ENCODE measurements at places on chromosomes 12 and 14.

- no peak for DNase-seq
Measured at GRCh38 chr14:83173687-83174086, 1640.0 kb upstream of the SEL1L start.

- DNase-seq: no peak
Measured at GRCh38 chr14:25837551-25837965, 760.3 kb downstream of the NOVA1 start.

- DNase-seq: no peak
Measured at GRCh38 chr14:97414718-97415098, 617.5 kb downstream of the VRK1 start.

DNA sequence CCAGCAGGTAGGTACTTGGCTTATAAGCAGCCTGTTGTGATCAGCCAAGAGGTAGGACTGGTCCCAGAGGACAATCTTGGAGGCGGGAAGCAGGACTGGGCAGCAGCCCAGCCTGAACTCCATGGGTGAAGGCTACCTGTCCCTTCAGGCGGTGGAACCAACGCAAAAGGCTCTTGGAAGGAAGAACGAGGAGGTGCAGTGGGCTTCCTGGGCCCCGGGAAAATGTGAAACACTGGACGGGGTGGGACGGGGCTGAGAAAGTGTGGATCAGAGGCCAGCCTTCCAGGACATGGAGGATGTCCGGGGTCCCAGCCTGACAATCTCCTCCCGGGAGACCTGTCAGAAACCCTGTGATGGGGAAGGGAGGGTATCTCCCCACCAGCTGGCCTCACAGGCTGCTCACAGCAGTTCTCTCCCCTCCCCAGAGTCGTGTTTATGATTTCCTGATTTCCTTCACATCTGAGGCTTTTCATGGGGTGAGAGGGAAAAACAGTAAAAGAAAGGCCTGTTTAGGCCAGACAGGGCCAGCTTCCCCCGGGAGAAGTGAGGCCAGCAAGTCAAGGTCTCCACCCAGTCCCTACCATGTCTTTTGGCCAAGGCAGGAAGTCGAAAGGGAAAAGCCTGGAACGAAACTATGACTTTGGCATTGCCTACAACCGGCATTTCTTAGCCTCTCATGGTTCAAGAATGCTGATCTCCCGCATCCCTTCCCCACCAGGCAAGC, 11.3 kb downstream of the CMKLR1 start:
- DNase-seq: no peak

- no peak for DNase-seq
Measured at GRCh38 chr12:12147111-12147510, 76.4 kb downstream of the BCL2L14 start.

DNA sequence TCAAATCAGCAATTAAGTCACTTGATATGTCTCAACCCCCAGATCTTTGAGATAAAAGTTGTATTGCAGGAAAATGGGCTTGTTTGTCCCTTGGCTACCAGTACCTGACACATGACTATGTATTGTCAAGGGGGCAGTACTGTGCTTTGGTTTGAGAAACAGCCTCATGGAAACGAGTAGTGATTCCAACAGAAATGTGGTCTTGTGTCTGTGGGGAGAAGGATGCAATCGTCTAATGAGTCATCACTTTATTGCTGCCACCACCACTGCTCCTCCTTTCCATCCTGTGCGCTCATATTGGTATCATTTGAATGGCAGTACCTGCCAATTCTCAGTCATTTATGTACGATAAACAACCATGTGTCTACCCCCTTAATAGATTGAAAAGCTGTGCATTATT, 72.8 kb upstream of the ARHGAP5 start:
- no peak for DNase-seq

DNA sequence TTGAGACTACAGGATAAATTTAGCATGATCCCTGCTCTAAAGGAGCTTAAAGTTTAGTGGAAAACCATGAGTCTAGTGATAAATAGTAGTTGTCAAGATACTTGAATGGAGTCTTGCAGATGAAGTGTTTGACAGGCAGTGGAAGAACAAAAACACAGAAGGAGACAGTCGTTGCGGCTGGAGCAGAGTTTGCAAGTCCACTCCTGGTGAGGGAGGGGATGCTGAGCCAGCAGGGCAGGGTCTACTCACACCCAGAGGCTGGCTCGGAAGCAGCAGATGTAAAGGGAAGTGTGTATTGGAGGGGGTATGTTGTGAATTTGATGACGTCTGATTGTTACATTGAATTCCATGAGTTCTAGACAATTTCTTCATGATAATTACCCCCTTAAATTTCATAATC, 61.3 kb downstream of the TRAF3 start:
- DNase-seq: no peak

DNA sequence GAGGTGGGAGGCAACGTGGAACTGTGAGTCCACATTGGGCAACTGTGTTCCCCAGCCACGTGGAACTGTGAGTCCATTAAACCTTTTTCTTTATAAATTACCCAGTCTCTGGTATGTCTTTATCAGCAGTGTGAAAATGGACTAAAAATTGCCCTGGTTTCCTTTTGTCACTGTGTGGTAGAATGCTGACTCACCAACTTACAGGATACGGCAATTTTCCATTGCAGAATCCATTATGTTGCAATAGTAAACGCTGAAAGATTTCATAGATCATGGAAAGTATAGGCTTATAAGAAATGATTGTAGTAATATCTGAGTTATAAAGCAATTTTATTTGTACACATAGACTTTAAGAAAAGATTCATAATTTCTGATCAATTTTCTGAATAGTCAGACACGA, 93.0 kb downstream of the GTF2A1 start:
- DNase-seq: no peak

GRCh38 chr14:89504602-89505313, 87.7 kb upstream of the FOXN3 start:
- no peak for DNase-seq

- peak; percentile 59 for DNase-seq
Measured at GRCh38 chr14:34650786-34651584, 21.0 kb upstream of the SNX6 start.

- DNase-seq: peak; percentile 45
Measured at GRCh38 chr12:116759783-116760621, 21.9 kb downstream of the RNFT2 start.

DNA sequence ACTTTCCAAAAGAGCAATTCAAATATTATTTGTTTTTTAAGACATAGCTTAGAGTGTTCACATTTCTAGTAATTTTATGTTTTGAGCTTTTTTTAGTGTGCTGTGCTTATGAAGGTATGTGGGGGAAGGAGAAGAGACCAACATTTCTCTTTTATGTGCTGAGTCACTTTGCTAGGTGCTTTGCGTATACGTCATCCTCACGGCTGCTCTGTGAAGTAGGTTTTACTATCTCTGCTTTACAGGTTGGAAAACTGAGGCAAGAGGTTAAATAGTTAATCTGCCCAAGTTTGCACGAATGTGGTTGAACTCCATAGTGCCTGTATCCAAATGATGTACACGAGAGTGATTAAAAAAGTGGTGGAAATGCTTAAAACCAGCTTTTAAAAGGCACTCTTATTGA, 75.9 kb downstream of the AEBP2 start:
- DNase-seq: peak; percentile 29

DNA sequence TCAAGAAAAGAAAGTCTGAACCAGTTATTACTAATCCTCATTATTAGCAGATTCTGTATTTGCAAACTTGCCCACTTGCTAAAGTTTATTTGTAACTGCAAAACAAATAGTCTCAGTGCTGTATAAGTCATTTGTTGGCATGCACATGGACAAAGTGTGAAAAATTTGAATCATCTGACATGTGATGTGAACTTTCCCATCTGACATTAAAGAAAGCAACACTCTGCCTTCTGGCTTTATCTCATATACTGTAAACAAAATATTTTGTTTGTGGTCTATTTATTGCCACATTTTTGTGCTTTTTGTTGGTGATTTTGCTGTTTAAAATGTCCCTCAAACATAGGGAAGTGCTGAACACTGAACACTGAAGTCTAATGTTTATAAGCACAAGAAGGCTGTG, 513.8 kb downstream of the RPL10L start:
- no peak for DNase-seq

GRCh38 chr14:39322807-39323206, 89.1 kb downstream of the MIA2 start:
- DNase-seq: no peak

DNA sequence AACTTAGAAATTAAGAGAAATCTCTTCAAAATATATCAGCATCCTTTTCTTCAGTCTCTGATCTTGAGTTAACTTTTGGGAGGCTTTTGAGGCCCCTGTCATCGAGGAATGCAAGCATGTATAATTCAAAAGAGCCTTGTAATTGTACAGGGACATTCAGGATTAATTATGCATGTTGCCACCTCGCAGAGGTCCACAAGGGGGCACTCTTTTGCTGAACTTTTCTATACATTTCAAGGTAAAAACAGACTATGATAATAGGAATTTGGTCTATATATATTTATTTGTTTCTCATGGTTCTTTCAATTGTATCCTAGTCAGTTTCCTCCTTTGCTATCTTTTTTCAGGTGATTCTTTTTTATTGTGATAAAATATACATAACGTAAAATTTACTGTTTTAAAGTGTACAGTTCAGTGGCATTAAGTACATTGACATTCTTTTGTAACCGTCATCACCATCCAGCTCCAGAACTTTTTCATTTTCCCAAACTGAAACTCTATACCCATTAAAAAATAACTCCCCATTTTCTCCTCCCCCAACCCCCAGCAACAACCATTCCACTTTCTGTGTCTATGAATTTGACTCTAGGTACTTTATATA, 47.0 kb upstream of the SLC2A13 start:
- DNase-seq: peak; percentile 51

DNA sequence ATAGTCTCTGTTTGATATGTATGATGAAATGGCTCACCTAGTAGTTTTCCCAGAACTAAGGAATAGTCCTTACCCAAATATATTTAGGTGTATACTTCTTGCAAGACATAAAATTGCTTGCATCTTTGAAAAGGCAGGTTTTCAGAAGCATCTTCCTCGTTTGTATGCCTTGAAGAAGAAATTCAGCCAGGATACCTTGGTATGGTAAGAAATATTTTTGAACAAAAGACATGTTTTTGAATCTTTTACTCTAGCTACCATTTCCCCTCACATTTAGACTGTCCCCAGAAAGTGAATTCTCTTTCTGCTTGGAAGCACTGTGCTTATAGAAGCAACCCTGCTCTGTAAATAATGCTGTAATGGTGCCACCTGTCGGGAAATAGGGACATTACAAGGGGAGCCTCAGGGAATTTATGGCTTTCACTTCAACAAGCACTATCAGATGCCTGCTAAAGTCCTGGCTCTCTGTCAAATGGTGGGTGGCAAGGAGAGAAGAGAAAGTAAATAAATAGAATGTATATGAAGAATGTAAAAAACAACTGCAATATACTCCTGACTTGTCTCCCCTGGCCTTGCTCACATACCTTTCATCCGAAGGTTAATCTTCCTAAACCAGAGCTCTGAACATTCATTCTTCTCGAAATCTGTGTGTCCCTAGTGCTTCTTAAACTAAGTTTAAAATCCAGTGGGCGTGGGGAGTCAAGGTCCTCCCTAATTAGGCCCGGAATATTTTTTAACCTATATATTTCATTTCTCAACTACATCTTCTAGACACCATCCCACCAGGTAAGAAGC, 6.1 kb downstream of the CCDC184 start:
- peak; percentile 73 for DNase-seq

DNA sequence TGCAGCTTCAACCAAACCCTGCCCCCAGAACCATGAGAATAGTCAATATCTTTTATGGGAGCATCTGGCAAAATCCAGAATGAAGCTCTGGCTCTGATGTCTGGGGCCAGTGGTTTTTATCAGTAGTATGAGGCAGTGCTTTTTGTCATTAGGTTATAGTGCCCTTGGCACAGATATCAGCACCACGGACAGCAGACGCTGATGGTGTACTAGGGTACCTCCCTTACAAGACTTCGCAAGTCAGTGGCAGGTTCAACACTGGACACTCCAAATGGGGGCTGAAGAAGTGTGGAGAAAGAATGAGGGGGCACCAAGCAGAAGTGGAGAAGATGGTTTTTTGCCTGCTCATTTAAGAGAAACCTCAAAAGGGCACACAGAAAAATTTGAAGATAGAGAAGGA, 68.2 kb upstream of the E2F7 start:
- DNase-seq: peak; percentile 44

DNA sequence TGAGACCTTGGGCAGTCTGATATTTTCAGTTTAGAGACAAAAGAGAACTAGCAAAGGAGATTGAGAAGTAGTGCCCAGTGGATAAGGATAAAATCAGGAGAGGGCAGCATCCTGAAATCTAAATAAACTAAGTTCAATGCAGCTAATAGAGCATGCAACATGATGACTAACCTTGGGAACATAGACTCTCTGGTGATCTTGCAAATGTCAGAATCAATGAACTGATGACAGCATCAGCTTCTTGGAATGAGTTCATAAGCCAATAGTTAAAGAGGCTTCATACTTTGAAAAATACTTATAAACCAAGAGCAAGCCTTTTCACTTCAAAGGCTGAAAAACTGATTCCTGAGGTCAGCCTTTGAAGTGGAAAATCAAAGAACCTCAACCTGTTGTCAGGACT, 8.2 kb downstream of the TAS2R19 start:
- no peak for DNase-seq

GRCh38 chr14:61003571-61003970, 22.5 kb downstream of the SLC38A6 start:
- no peak for DNase-seq

DNA sequence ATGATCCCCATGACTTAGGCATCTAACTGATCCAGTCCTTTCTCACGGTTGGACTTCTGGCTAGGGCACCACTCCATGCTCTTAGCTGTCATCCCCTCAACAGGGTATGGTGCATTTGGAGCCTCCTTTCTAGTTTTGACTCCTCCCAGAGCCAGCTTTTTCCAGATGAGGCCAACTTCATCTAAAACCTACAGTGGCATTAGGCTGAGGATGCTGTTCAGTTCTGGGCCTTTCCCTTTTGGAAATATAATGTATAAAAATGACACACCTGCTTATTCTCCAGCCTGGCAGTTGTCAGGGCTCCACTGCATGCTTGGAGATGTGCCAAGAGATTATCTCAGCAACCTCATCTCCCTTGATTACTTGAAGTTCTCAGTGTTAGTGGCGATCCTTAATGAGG, 239.7 kb downstream of the EMP1 start:
- DNase-seq: no peak

- no peak for DNase-seq
Measured at GRCh38 chr14:67882986-67883555, 63.5 kb downstream of the RAD51B start.

GRCh38 chr12:31861360-31861759, 97.9 kb upstream of the RESF1 start:
- DNase-seq: no peak

DNA sequence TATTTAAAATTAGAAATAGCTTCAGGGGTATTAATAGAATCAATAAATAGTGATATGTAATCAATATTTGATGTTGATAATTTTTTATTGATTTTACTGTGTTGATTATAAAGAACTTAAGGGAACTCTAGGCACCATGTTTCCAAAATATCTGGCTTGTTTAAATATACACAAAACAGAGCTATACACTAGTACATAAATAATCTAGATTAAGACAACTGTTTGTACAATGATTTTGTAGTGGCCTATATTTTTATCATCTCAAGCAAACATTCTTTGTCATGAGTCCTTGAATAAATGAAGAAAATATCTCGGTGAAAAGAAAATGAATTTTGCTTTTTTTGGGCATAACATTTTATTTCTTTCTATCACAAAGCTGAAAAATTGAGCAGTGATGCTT, 117.1 kb upstream of the KRR1 start:
- DNase-seq: no peak

- DNase-seq: peak; percentile 69
Measured at GRCh38 chr12:59938190-59938962, 342.5 kb downstream of the SLC16A7 start.

- no peak for DNase-seq
Measured at GRCh38 chr12:109695961-109696461, 17.6 kb upstream of the FAM222A start.
